ENCODE measurements at places on chromosomes 16 and 17. TPM values are rescaled to one million over a fixed set of nuclear protein-coding genes. Genes with fewer than 3 reads are reported as not detected.

DNA sequence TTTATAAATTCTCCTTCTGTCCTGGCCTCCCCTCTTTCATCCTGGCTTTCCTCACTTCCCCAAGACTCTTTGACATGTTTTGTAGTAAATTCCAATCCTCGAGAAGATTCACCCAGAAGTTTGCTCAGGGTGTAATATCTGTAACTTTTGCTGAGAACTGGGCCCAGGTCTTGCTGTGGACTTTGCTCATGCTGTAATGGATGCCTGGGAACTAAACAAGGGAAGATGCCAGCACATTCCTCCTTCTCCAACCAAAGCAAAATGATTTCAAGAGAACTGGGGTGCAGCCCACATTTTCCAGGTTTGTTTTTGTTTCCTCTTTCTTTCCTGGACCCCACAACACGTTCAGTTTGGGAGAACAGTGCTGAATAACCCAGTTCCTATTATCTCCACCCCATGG lies 6.6 kb upstream of the SALL1 start:
- no peaks in the 10 kb centered on the region for H3K27me3 ChIP-seq
- no peak for DNase-seq
- H3K4me3 ChIP-seq, result no peak overlapping the region
- H3K36me3 ChIP-seq, result no peaks in the 10 kb centered on the region
- no peak overlapping the region for H3K27ac ChIP-seq

Gene CD7
- total RNA-seq, result 0.77 TPM

- no peaks in the 10 kb centered on the region for H3K36me3 ChIP-seq
- H3K4me1 ChIP-seq, result peaks cover 3% of the 10 kb centered on the region
Measured at GRCh38 chr16:77721752-77722308, 484 bp upstream of the NUDT7 start.

GRCh38 chr17:37818689-37819088 lies 73.8 kb upstream of the HNF1B start:
- H3K4me3 ChIP-seq, result no peak overlapping the region
- no peak for DNase-seq
- H3K27ac ChIP-seq, result no peak overlapping the region
- H3K4me1 ChIP-seq, result no peaks in the 10 kb centered on the region

GRCh38 chr17:80955671-80956280 lies 35.9 kb upstream of the CHMP6 start:
- no peaks in the 10 kb centered on the region for H3K36me3 ChIP-seq
- H3K27ac ChIP-seq, result no peak overlapping the region
- H3K4me1 ChIP-seq, result no peaks in the 10 kb centered on the region
- no peaks in the 10 kb centered on the region for H3K27me3 ChIP-seq
- no peak for DNase-seq
- H3K4me3 ChIP-seq, result no peak overlapping the region

Gene MT1G
- 2.2 TPM for total RNA-seq

Gene CEP20
- total RNA-seq, result 94.3 TPM

Gene ABCC6
- 2.9 TPM for total RNA-seq

DNA sequence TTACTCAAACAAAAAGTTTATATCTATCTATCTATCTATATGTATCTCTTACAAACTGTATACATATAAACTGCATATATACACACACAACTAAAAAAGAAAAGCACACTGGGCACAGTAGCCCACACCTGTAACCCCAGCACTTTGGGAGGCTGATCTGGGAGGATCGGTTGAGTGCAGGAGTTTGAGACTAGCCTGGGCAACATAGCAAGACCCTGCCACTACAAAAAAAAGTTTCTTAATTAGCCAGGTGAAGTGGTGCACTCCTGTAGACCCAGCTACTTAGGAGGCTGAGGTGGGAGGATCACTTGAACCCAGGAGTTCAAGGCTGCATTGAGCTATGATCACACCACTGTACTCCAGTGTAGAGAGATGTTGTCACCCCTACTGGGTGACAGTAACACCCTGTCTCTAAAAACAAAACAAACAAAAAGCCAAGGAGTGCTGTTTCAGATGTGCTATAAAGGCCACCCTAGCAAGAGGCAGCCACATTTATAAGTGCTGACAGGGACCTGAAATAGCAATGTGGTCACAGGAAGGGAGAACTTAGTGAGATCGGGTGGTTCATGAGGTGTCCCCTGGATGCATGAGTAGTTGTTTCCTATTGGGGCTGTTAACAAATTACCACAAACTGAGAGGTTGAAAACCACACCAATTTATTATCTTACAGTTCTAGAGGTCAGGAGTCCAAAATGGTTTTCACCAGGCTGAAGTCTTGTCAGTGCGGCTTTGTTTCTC lies 4.8 kb downstream of the CD2BP2 start:
- no peak for DNase-seq
- peaks cover 5% of the 10 kb centered on the region for H3K36me3 ChIP-seq
- no peak overlapping the region for H3K4me3 ChIP-seq
- peaks cover 28% of the 10 kb centered on the region for H3K4me1 ChIP-seq

DNA sequence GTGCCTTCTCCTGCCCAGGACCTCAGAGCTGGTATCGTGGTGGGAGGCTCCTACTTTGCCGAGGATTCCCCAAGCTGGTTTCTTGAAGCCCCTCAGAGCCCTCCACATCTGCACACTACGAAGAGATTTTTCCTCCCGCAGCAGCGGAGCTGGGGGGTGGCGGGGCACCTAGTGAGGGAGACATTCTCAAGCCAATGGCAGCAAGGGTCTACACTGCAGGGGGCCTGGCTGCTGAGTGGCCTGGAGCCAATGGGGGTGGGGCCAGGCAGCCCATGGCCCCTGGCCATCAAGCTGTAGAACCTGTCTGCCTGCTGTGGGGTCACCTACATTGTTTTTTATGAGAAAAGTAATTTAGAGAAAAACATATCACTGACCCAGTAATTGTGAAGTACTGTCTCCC lies 5.0 kb downstream of the SLC26A11 start:
- H3K36me3 ChIP-seq, result no peaks in the 10 kb centered on the region
- H3K4me3 ChIP-seq, result no peak overlapping the region
- no peaks in the 10 kb centered on the region for H3K27me3 ChIP-seq
- H3K4me1 ChIP-seq, result peaks cover 7% of the 10 kb centered on the region

DNA sequence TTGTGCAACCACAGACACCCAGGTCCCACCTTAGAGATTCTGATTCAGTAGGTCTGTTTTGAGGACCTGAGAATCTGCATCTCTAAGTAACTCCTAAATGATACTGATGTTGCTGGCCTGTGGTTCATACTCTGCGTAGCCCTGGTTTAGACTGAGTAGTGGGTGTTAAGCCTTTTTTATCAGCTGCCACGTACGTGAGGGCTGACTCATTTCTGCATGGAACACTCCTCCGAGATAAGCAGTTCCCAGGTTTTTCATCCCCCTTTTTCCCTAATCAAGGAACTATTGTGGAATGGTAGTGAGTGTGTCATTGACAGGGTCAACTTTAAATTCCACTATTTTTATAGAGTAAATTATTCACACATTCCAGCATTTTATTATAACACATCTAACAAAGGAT lies 26.1 kb downstream of the CDRT4 start:
- no peak for DNase-seq
- no peak overlapping the region for H3K4me3 ChIP-seq
- no peaks in the 10 kb centered on the region for H3K4me1 ChIP-seq
- no peaks in the 10 kb centered on the region for H3K27me3 ChIP-seq

GRCh38 chr17:48100591-48101011 lies 677 bp downstream of the CBX1 start:
- DNase-seq, result peak; percentile 12
- H3K36me3 ChIP-seq, result peaks cover 4% of the 10 kb centered on the region
- peak overlapping the region; percentile 78 for H3K4me3 ChIP-seq

Gene TMC8
- total RNA-seq, result 1.4 TPM

DNA sequence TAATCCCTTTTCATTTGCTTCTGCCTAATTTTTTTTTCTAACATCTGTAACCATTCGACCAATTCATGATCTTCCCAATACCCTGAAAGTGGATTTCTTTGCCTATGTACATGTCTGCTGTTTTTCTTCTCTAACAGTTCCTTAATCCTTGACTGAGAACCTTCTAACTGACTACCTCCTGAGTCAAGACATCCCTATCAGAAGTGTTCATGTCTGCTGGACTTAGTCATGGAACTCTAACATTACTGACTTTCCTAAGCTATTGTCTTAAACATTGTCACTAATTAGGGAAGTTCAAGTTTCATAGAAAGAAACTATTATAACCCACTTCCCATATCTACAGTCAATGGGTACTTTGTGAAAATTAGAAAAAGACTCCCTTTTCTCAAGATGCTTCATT lies 52.4 kb upstream of the IRX5 start:
- no peaks in the 10 kb centered on the region for H3K4me1 ChIP-seq
- no peaks in the 10 kb centered on the region for H3K36me3 ChIP-seq
- H3K27me3 ChIP-seq, result no peaks in the 10 kb centered on the region

Gene BRIP1
- 9.4 TPM for total RNA-seq

GRCh38 chr16:60217787-60218186 lies 1483.7 kb upstream of the GOT2 start:
- H3K4me3 ChIP-seq, result no peak overlapping the region
- H3K27me3 ChIP-seq, result no peaks in the 10 kb centered on the region

Gene OR1A2
- not detected for total RNA-seq

Gene ZNF19
- 2.5 TPM for total RNA-seq

Data from Panc1 (cell line).